Fibroblast of lung (primary cell): ENCODE measurements at places on chromosomes 16 and 17. TPM values are rescaled to one million over a fixed set of nuclear protein-coding genes. Genes with fewer than 3 reads are reported as not detected.

GRCh38 chr16:10026593-10026992 lies 155.6 kb downstream of the GRIN2A start:
- no peak for DNase-seq

DNA sequence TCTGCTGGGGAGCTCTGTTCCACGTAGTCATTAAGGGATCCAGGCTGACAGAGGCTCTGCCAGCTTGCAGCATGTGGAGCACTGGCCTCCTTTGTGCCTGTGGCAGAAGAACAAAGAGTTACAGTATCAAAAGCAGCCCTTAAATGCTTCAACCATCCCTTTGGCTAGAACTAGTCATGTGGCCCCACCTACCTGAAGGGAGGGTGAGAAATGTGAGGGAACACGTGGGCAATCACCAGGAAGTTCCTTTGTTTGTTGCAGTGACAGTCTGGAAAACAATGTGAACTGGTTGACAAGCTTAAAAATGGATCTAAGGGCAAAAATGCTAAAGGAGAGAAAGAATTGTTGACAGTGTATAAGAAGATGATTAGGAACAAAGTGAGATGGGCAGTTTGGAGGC lies 290.4 kb upstream of the HSBP1 start:
- no peak for DNase-seq

GRCh38 chr16:65833171-65833871 lies 533.2 kb upstream of the CDH5 start:
- peak; percentile 64 for DNase-seq

DNA sequence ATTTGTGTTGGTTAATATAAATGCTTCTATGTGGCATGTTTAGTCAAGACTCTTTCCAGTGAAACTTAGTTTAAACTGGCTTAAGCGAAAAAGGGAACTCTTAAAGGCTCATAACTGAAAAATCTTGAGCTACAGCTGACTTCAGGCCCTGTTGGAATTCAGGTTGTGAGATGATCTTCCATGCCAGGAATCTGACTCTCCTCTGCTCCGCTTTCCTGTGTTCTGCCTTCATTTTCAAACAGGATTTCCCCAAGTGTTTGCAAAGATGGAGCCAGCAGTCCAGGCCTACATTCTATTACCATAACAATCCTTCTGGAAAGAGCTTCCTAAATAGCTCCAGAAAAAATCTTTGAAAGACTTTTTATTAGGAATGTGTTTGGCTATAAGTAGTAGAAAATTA lies 134.9 kb downstream of the NLK start:
- DNase-seq, result peak; percentile 27

DNA sequence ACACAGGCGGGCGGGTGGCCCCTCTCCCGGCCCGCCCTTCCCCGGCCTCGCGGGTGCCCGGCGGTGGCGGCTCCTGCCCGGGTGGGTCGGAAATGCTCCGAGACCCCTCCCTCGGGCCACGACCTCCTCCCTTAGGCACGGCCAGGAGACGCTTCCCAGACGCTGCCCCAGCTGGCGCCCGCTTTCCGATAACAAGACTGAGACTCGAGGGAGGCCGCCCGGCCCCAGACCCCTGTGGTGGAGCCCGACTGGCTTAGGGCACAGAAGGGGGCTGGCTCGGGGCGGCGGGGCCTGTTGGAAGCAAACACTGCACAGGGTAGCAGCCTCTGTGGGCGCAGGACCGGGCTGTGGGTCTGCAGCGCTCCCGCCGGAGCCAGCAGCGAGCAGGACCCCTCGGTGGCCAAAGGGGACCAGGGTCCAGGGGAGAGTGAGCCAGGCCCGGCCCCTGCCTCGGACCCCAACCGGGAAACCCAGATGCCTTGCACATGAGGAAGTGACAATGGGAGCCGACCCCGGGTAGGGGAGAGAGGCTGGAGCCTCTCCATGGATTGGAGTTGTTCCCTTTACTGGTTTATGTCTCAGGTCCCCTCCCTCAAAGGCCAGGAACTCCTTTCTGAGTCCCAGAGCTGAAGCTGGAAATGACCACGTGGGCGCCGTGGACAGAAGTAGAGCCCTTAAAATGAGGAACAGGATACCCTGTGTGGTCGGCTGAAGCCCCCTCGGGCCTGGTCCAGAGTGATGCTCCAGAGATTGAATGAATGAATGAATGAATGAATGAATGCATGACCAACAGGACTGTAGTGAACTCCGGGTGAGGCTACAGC lies 19.8 kb upstream of the ADCY7 start:
- DNase-seq, result no peak

FOXF1 gene
- 15.9 and 31.5 TPM in 2 replicates for total RNA-seq

DNA sequence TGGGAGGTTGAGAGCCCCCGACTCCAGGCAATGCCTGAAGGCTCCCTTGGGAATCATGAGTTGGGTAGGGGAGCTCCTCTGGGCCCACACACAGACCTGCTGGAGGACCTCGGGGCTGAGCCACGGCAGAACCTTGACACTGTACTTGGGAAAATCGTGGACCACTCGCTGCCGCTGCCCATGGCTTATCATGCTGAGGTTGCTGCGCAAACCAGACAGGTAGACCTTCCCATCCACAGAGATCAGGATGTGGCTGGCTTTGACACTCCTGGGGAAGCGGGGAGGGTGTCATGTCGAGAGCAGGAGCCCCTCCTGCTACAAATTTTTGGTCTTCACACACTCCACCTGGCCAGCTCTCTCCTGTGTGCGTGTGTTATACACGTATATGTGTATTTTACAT lies 7.2 kb upstream of the LIMD2 start:
- no peak for DNase-seq

BCL7C gene
- 28.2 and 31.3 TPM in 2 replicates for total RNA-seq

GRCh38 chr16:81480606-81481206 lies 36.1 kb downstream of the CMIP start:
- no peak for DNase-seq

DNA sequence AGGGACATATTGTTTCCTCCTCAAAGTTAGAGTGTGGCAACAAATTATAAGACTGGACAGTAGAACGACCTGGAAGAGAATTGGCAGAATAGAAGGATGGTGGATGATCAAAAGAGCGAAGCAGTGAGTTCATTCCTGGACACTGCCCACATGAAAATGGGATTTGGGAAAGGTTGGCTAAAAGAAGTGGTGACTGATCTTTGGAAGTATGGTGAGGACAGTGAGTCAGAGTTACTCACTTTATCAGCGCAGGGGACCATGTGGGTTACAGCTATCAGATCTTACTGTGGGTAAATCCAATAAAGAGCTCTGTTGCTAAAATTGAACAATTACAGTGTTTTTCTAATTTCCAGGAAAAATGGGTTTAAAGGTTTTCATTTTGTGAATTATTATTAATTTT lies 2.7 kb upstream of the TANC2 start:
- DNase-seq, result peak; percentile 55

CLEC19A gene
- total RNA-seq, result not detected in 2 replicates

- no peak for DNase-seq
These were observed 19.8 kb upstream of the G6PC1 start for GRCh38 chr17:42880776-42881310.

PTX4 gene
- total RNA-seq, result not detected in 2 replicates

ZNF597 gene
- total RNA-seq, result 1.8 and 2.0 TPM in 2 replicates

KCNJ2 gene
- total RNA-seq, result 36.0 and 48.1 TPM in 2 replicates

SMYD4 gene
- 8.7 and 11.6 TPM in 2 replicates for total RNA-seq

GRCh38 chr16:31148281-31148728 lies 1.6 kb downstream of the PRSS36 start:
- DNase-seq, result no peak

GRCh38 chr16:8795091-8795490 lies 2.3 kb downstream of the TMEM186 start:
- no peak for DNase-seq

GRCh38 chr16:27853651-27854050 lies 209.9 kb downstream of the GSG1L start:
- no peak for DNase-seq

CES5A gene
- total RNA-seq, result not detected in 2 replicates

GRCh38 chr16:84613408-84614072 lies 4.3 kb downstream of the COTL1 start:
- DNase-seq, result no peak

GRCh38 chr16:51144203-51144602 lies 6.9 kb downstream of the SALL1 start:
- DNase-seq, result peak; percentile 42

GRCh38 chr17:81329927-81330883 lies 35.1 kb upstream of the SLC38A10 start:
- peak; percentile 8 for DNase-seq

GRCh38 chr17:266701-267667 lies 85.5 kb upstream of the DOC2B start:
- no peak for DNase-seq

GRCh38 chr17:66715745-66716156 lies 119.2 kb upstream of the CACNG5 start:
- peak; percentile 61 for DNase-seq

DNA sequence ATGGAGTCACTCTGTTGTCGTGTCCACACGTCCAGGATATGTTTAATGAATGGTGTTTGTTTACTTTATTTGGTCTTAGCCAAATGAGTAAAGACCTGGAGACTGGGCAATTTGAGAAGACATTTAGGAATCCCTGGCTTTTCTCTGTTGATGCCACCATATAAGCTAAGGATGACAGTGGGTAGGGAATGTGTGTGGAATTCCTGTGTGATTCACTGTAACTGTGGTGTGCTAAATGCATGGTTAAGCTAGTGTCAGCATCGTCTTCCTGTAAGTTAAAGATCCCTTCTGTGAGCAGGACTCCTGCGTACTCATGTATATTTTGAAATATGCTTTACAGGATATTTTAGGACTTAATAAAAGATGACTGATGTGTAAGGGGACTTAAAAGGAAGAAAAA lies 26.4 kb downstream of the GOSR1 start:
- DNase-seq, result peak; percentile 13

SHISA6 gene
- total RNA-seq, result not detected in 2 replicates

- DNase-seq, result peak; percentile 34
These were observed 415 bp downstream of the ABCA5 start for GRCh38 chr17:69326377-69327059.

DNA sequence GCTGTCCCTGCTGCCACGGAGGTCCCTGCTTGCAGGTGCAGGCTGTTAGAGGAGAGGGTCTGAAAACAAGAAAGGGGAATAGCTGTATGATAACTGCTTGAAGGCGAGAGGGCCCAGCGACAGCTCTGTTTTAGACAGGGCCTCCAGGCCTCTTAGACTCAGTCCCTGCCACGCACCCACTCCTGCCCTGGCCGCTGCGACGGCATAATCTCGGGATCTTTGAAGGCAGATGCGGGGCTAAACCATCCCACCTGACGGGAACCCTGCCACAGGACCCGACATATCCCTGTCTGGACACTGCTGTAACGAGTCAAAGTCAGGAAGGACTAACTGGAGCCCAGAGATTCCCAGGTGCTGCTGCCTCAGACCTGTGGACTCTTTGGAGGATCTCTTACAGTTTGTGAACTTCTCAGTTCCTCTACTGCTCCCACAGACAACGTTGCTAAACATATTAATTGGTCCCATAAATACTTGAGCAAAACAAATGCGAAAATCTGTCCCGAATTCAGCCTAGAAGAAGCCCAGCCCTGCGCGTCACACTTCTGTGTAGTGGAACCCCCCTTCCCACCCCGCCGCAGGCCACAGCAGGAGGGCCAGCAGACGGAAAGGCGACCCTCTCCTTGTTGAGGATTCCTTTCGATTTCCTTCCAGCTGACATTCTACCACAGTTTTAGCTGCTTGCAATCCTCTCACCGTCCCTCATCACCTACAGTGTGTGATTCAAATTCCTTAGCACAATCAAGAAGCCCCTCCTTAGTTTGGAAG lies 998 bp upstream of the TMEM11 start:
- peak; percentile 13 for DNase-seq

DNA sequence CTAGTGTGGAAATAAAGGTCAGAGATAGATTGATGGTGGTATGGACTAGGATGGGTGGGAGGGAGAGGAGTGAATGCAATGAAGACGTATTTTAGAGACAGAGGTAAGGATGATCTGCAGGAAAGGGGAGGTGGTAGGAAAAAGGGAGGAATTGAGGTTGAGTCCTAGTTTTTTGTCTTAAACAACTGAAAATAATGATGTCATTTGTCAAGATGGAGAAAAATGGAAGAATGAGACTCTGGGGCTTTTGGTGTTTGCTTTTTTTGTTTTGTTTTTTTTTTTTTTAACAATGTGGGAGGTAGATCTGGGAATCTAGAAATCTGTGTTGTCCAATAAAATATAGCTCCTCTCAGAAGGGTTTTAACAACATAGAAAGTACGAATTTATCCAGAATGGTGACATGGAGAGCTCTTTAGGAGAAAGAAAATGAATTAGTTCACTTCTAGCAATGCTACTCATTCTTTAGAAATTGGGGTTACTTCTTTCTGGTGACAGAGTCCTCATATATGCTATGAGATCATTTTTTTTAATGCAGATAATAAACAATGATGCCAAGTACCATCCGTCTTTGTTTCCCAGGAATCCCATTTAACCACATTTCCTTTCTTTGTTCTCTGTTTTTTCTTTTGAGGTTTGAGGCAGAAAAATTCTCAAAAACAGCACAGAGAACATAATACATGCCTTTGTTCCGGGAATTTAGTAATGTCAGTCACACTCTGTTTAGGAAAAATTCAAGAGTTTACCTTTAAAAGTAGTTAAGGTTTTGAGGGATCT lies 225.3 kb upstream of the COX10 start:
- no peak for DNase-seq

GRCh38 chr16:25841761-25842160 lies 150.0 kb downstream of the HS3ST4 start:
- no peak for DNase-seq

GRCh38 chr17:13865650-13866049 lies 203.7 kb upstream of the COX10 start:
- no peak for DNase-seq

DNA sequence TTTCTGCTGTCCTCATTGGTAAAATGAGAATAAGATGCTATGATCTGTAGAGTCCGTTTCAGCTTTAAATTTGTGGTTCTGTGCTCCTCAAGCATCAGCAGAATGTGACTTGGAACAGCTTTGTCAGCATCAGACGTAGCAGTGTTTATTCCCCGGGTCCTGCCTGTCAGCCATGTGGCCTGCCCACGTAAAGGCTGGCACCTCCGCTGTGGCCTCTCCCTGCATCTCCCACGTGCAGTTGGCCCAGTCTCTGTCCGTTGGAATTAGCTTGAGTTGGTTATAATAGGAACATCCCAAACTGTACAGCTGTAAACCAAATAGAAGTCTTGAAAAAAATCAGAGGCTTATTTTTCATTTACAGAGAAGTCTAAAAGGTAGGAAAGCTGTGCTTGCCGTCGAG lies 61.7 kb downstream of the ARHGAP44 start:
- DNase-seq, result no peak

- DNase-seq, result no peak
These were observed 1.0 kb downstream of the GSDMA start for GRCh38 chr17:39963829-39964228.

DNA sequence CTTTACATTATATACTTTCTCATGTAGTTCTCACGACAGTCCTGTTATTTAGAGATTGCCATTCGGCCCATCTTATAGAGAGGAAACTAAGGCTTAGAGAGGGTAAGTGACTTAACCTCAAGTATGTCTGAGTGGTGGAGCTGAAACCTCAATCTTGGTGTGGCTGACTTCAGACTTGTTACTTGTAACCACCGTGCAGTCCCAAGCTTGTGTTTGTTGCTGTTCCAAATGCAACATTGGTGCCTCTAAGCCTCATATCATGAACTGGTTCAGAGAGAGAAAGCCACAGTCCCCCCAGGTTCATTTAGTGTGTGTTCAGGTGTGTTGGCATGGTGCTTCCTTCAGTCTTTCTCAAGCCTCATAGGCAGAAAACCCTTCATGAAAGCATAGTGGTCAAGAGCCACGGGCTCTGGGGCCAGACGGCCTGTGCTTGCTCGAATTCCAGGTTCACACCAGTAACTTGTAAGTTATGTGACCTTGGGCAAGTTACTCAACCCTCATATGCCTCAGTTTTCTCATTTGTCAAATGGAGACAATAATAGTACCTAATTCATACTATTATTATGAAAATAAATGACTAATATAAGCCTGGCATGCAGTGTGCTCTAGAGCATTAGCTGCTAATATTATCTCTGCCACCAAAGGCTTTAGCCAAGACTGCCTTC lies 39.9 kb downstream of the CDH1 start:
- DNase-seq, result no peak

- no peak for DNase-seq
These were observed 1100.6 kb upstream of the RBFOX1 start for GRCh38 chr16:6232056-6232455.
